ENCODE measurements at places on chromosomes 11 and 22.
A peak's percentile ranks its signal among the peaks of the same experiment; 100 is the strongest.

DNA sequence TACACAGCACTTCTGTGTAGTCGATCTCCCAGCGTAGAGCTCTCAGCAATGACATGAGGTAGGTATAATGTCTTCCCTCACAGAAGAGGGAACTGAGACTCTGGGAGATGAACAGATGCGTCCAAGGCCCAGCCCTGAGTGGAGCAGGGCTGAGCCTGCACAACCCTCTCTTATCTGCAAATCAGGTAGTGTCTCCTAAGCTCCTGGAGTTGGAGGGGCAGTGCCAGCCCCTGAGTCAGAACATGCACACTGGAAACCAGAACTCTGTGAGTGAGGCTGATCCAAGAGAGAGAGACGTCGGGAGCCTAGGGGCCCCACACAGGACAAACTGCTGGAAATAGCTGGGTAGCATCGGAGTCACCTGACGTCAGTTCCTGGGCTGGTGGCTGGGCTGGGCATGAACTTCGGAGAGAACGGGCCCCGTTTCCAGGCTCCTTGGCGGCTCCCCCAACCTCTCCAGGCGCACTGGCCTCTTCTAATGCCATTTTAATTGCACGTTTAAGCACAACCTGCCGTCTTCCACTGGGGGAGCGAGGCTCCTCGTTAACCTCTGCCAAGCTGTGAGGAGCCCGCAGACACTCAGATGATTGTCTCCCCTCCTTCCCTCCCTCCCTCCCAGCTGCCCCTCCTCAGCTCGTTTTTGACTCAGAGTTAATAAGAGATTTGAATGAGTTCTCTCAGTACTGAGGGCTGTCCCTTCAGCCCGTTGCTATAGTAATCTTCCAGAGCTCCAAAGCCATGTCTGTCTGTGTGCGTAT lies 191.2 kb upstream of the TBCEL start:
- peak; percentile 3 for DNase-seq

- peak; percentile 14 for DNase-seq
Measured at GRCh38 chr11:35292279-35292678, 127.1 kb downstream of the SLC1A2 start.

GRCh38 chr11:15816260-15816871 lies 540.0 kb downstream of the SOX6 start:
- DNase-seq: no peak

GRCh38 chr11:122895563-122895962 lies 13.0 kb downstream of the JHY start:
- DNase-seq: peak; percentile 76
